Ovary (tissue), 10 donors: ENCODE measurements at places on chromosomes 7 and 10.

DNA sequence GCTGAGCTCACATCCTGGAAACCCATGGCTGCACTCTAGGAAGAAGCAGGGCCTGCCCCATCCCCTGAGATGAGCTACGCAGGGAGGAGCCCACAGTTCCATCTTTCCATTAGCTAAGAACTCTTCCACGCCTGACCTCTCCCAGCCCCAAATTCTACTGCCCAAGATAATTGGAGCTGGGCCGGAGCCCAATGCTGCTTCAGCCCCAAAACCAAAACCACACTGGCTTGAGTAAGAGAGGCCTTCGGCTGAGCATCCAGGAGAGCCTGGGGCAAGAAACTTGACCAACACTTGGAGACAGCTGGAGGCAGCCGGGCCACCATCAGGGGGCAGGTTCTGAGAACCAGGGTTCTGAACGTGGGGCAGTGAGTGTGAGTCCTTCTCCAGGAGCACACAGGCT, 116.1 kb upstream of the ZMIZ1 start:
- DNase-seq: peak; percentile 74

DNA sequence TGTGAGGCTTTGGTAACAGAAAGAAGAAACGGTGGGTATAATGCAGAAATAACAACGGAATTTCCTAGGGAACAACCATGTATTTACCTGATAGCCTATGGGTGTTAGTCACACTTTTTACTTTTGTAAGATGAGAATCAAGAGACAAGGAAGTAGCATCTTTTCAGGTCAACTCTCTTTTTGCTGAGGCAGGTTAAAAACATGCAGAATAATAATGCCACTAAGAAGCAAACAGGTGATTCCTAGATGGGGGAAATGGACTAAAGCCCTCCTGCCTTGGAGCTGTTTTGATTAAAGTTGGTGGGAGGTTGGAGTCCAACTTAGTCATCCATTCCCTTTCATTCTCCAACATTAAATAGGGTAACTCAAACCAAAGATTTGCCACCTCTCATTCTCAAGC, 2.0 kb upstream of the COL28A1 start:
- no peak for DNase-seq

GRCh38 chr10:98456686-98457482, 10.1 kb upstream of the HPS1 start:
- DNase-seq: no peak

GRCh38 chr7:158000160-158000559, 587.5 kb downstream of the PTPRN2 start:
- DNase-seq: no peak

DNA sequence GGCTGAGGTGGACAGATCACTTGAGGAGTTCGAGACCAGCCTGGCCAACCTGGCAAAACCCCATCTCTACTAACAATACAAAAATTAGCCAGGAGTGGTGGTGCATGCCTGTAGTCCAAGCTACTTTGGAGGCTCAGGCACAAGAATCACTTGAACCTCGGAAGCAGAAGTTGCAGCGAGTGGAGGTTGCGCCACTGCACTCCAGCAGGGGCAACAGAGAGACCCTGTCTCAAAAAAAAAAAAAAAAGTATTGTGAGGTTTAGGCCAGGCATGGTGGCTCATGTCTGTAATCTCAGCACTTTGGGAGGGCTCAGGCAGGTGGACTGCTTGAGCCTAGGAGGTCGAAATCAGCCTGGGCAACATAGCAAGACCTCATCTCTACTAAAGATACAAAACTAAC, 16.0 kb downstream of the TET1 start:
- DNase-seq: no peak

- DNase-seq: no peak
Observed at GRCh38 chr10:78934994-78935602, 133.7 kb upstream of the ZMIZ1 start.

DNA sequence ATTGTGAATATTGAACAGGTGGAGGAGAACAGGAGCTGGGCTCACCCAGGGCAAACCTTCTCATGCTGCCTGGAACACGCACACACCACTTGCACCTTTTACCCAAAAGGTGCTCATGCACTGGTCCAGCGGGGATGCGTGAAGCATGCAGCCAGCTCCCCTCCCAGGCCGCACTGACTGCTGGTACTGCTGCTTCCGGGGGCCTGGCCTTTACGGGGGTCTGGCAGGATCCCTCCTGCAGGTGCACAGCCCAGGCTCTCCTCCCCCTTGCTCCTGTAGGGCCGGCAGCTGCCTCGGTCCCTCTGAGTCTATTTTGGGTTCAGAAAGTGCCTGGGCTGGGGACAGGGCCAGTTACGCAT, 221.7 kb downstream of the DNAJB6 start:
- DNase-seq: no peak

GRCh38 chr7:138089080-138089901, 13.0 kb downstream of the AKR1D1 start:
- DNase-seq: no peak

- no peak for DNase-seq
Observed at GRCh38 chr10:91115618-91116390, 104.7 kb upstream of the PCGF5 start.

DNA sequence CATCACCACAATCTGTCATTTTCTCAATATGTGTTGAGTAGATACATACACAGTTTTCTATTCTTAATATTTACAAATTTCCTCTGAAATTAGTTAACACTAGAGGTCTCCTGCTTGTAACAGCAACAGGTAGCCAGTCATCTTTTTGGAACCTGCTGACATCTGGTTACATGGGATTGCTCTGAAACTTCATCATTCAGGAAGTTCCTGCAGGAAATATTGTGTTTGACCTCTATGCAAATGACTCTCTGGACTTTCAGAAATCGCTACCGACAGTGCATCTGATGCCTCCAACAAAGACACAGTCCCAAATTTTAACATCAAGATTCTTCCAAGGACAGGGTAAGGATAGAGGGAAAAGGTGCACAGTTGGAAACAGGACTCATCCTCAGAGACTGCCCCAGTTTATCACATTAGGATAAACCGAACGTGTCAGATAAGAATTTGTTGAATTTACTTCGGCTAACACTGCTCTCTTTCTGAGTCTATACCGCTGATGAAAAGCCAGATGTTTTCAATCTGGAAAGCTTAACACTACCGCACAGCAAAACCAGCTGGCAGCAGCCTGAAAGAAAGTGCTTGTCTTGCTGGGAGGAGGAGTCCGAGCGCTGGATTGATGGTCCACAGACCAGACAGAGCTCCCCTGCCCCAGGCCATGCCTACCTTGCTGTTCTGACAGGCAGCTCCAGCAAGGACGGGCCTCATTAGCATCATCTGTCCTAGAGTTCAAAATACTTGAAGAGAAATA, 633.4 kb downstream of the PARD3 start:
- peak; percentile 44 for DNase-seq

DNA sequence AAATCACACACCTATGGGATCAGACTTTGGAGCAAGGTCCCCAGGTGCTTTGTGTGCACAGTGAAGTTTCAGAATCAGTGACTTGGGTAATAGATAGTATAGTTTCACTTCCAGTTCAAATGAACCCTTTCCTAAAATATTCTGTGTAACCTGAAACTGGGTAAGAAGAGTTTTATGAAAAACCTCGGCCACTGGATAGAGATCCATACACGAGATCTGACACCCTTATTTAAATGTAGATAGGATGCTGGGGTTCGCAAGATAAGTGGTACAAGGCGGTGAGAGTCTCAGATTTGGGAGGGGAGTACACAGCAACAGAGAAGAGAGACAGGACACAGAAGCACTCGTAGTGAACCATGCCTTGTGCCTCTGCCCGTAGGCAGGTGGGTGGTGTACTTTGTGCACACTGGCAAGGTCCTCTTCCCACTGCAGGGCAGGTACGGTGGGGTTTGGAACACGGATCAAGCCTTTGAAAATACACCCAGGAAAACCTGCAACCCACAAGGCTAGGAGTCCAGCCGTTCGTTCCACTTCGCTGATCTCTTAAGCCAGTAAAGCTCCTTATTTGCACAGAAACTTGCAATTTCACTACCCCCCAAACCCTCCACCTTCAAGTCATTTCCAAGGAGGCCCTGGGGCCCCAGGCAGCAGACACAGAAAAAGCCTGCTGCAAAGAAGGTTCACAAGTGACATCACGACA, 162.8 kb downstream of the USP6NL start:
- DNase-seq: no peak

GRCh38 chr10:120517196-120517595, 60.2 kb downstream of the PLPP4 start:
- DNase-seq: no peak

DNA sequence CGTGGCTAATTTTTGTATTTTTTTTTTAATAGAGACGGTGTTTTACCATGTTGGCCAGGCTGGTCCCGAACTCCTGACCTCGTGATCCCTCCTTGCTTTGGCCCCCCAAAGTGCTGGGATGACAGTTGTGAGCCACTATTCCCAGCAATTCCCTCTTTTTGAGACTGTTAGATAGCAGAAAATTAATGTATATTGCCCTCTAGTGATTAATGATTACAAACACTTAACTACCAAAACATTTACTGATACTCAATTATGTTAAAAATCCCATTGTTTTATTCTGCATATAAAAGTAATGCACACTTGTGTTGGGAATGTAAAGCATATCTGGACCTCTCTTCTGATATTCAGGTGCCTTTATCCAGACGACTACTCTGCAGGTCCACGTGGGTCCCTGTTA, 41.2 kb upstream of the COBL start:
- no peak for DNase-seq

- DNase-seq: no peak
Observed at GRCh38 chr10:8112230-8112905, 57.9 kb downstream of the GATA3 start.

- no peak for DNase-seq
Observed at GRCh38 chr10:26334232-26334931, 103.8 kb upstream of the APBB1IP start.

GRCh38 chr10:11236234-11236633, 218.6 kb downstream of the CELF2 start:
- no peak for DNase-seq

DNA sequence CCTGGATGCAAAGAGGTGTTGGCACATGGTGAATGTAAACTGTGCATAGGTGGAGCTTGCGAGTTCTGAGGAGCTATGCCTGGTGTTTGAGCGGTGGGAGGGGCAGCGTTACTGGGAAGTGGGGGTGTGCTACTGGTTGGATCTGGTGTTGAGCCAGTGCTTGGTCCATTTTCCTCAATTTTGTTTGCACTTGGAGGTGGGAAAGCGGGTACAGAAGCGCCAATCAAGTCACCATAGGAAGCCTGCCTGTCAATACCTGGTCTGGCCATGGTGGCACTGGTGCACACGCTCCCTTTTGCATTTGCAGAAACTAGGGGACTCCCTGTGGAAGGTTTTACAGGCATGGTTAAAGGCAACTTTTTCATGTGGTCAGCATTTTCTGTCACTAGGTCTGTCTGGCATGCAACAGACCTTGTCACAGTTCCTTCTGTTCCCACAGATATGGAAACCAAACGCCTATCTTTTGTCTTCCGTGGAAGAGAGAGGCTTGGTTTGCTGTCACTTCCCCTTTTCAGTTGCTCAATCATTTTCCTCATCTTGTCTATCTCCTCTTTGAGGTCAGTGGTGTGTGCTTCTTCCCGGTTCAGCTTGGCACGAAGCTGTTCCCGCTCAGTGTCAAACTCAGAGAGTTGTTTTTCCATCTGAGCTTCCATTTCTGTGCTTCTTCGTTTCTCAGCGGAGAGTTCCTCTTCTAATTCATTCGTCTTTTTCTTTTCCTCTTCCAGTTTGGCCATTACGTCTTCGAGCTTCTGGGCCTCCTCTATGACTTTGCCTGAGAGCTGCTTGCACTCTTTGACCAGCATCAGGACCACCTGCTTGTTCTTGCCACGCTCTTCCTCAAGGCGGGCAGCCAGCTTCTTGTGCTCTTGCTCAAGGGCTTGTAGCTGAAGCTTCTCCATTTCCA, 81.1 kb downstream of the CTTNBP2 start:
- no peak for DNase-seq

DNA sequence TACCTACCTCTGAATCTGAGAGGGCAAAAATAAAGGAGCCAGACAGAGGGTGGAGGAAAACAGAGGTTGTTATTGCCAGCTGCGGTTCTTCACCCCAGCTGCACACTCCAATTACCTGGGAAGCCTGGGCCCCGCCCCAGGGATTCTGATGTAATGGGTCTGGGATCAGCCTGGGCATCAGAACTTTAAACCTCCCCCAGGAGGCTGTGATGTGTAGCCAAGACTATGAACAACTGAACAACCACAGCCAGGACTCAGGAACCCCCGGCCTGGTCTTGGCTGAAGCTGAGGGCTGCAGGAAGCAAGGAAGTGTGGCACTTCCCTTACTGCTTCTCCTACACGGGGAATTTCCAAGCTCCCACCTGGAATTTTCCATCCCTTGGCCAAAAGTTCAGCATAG, 89.3 kb downstream of the HIP1 start:
- DNase-seq: peak; percentile 28

GRCh38 chr10:31157123-31158010, 125.7 kb upstream of the ZNF438 start:
- peak; percentile 39 for DNase-seq

- no peak for DNase-seq
Observed at GRCh38 chr10:14244801-14245211, 85.9 kb downstream of the FRMD4A start.

DNA sequence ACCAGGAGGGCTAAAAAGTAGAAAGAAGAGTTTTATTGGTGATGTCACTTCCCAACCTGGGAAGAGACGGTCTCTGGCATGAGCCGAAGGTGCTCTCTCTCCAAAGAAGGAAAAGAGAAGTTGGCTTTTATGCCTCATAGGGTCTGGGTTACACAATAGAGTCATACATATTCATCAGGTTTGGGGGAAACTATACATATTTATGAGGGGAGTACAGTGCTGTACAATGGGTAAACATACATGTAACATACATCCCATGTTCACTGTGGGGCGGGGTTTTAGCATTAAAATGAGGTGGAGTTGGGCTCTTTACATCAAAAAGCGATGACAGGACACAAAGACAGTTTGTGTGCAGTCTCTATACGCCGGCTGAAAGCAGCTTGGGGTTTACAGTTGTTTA, 701.7 kb downstream of the TYW1 start:
- DNase-seq: no peak

GRCh38 chr7:158369290-158369689, 218.3 kb downstream of the PTPRN2 start:
- DNase-seq: no peak

DNA sequence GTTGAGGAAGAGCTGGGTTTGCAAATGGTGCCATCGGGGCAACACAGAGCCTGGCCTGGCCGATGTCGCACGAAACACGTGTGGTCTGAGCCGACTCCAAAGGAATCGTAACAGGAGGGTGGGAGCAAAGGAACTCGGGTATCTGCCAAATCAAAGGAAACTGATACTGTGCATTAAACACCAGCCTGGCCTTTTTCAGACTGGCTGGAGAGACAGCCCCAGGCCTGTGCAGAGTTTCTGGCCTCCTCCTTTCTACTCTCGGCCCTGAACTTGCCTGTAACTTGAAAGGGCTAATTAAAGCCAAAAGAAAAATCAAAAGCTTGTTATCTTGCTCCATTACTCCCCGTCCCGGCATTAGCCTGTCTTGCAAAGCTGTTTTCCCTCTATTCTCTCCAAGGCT, 71.4 kb downstream of the PLXNA4 start:
- peak; percentile 60 for DNase-seq
